ENCODE measurements at places on chromosomes 2 and 18.
A peak's percentile ranks its signal among the peaks of the same experiment; 100 is the strongest.

DNA sequence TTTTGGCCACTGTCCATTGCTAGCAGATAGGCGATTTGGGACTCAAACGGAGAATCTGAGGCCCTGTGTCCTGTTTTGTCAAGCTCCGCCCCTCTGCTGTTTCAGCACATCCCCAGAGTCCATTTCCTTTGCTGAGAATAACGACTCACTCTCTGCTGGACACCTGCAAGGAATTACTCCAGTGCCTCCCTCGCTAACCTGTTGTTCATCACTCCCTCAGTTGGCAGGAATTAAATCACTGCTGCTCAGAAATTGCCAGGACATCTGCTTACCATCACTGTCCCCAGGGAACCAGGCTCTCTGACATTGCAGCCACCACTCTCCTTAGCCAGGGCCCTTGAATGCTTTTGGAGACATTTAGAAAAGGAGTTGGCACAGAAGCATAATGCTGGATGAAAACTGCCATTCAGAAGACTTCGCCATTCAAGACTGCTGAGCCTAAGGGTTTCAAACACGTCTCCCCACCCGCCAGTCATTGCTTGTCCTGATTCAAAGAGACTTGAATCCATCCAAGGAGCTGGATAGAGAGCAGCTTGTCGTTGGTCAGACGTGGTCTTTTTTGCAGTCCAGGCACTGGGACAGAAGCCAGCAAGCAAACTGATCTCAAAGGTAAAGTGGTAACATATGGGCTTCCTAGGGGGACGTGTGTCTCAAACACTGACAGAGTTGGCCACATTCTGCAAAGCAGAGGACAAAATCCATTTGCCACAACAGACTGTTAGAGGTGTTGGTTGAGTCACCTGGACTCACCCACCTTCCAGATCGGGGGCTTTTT is 155.3 kb downstream of the UXS1 start:
- no peak for DNase-seq

GRCh38 chr2:106638043-106638442 is 150.9 kb downstream of the CD8B2 start:
- DNase-seq, result no peak

DNA sequence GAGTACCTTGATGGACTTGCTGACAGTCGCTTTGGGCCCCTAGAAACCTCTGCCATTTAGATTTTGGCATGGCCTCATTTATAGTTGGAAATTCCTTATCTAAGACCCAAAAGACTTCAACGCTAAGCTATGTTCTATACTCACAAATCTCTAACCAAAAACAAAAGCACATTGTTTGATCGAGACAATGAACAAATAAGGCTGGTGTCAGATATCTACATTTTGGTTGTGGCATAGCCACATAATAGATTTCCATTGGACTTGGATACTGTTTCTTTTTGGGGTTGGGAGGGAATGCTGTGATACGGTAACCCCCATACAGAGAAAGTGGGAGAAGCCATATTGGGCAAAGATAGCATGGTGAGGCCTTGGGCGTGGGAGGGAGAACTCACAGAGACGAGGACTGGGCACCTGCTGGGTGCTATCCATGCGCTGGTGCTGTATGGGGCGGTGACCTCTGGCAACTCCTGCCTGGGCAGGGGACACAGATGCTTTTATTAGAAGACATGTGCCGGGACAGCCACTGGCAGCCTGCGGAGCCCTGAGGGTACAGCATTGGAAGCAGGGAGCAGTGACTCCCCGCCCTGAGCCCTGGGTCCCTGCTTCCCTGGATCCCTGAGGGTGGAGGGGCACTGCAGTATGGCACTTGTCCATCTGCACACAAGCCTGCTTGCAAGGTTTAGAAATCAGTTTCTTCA is 97.1 kb downstream of the ASAP2 start:
- DNase-seq, result no peak

DNA sequence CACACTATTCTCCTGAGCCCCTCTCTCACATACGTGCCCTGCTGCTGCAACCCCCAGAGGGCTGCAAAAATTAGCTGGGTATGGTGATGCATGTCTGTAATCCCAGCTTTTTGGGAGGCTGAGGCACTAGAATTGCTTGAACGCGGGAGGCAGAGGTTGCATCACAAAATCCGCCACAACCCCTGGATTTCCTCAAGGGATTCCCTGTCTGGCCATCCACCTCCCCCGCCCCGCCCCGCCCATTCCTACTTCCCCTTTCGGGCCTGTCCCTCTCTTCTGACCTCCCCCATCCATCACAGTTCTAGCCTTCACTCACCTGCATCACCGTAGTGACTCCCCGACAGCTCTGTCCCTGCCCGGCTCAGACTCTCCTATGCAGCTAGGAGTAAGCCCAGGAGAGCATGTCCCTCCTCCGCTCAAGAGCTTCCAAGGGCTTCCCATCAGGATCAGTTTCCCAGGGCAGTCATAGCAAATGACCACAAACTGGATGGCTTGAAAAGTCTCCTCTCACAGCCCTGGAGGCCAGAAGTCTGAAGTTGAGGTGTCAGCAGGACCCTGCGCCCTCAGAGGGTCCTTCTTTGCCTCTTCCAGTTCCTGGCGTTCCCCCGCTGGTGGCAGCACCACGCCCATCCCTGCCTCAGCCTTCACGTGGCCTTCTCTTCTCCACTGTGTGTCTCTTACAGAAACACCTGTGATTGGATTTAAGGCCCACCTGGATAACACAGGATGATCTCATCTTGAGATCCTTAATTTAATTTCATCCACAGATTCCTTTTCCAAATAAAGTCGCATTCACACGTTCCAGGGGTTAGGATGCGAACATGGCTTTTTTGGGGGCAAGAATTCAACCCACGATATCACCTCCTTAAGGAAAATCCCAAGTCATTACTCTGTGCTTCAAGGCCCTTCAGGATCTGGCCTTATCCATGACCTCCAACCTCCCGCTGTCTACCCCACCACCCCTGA is 58.5 kb downstream of the HS1BP3 start:
- peak; percentile 8 for DNase-seq

DNA sequence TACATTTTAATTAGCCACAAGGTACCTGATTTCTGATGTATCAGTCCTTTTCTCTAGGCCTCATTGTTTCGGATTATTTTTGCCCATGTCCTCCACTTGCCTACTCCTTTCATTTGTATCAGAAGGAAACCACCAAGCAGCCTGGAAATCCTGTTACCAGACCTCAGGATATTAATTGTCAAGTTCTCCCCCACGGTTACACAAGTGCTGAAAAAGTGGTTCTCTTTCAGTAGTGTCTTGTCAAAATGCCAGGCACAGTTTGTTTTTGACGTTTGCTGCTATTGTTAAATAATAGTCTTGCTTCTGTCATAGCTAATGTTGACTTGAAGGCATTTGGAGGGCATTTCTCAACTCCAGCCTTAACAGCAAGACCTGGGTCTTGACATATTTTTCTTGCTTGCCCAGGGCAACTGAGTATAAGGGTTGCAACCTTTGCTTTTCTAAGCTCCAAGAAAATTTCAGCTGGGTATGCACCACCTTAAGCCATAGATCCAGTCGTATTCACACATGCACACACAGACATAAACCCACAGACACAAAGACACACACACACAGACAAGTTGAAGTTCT is 31.0 kb downstream of the INSIG2 start:
- DNase-seq, result no peak

DNA sequence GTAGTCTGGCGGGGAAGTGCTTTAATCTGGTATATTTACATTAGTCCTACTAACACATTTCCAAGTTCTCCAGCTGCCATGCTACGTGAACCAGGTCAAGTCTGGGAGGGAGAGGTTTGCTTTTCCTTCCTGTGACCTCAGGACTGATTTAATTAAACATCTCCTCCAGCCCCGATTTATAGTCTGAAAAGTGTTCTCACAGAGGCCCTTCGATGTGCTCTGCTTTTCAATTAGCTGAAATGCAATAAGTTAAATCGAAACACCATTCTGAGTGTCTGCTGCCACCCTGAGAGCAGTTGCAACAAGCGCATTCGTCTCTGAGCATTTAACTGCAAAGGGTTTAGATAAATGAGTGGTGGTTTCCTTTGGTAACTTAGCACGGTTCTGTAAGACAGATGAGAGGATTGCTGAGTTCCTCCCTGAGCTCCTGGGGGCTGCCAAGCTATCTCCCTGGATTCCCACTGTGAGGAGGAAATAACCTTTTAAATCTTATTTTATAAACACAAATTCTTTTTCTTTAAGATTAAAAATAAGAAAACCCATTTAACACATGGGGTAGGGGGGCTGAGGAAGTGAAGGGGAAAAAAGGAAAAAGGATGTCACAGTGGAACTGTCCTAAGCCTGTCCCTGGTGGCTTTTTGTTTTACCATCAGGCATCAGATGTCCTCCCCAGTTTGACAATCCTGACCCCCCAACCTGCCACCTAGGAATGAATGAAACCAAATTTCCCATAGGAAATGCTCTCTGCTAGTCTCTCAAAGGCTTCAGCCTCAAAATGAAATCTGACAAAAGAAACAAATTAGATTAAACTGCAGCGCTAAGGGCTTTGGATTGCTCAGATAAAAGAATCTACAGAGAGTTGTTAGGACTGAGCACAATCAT is 56.5 kb upstream of the CREB1 start:
- peak; percentile 42 for DNase-seq

- no peak for DNase-seq
These were observed 215.9 kb downstream of the TMEM247 start for GRCh38 chr2:46695283-46695682.

GRCh38 chr18:22539051-22539765 is 121.5 kb upstream of the CTAGE1 start:
- DNase-seq, result peak; percentile 25

GRCh38 chr2:212736385-212736726 is 197.8 kb upstream of the ERBB4 start:
- no peak for DNase-seq

DNA sequence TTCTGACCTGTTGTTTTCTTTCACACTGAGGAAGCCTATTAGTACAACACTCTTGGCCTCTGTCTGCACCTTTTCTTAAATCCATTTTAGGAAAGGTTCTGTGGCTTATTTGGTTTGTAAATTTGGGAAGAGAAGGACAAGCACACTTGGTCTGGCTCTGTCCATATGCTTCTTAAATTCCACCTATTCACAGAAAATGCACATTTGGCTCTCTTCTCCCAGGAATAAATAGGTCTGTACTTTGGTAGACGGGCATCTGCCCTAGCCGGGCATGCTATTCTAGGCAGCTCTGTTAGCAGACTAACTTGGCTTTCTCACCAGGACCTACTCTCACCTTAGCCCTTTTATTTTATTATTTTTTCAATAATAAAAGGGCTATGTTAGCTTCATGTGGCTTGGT is 1211.8 kb upstream of the SLC39A10 start:
- no peak for DNase-seq

DNA sequence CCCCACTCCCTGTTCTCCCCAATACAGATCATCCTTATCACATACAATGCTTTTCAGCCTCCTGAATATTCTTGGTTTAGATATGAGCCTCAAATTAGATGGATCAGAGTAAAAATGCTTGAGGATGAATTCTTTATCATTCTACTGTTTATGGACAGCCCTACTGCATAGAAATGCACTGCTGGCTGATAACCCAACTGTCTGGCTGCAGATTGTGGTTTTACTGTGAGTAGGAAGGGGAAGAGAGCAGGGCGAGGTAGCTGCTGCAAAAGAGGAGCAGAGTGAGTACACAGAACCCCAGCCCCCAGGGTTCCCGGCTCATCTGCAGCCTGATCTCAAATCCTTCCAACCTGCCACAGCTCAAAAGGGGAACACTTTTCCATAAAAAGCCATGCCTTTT is 29.4 kb upstream of the NCOA1 start:
- DNase-seq, result no peak

DNA sequence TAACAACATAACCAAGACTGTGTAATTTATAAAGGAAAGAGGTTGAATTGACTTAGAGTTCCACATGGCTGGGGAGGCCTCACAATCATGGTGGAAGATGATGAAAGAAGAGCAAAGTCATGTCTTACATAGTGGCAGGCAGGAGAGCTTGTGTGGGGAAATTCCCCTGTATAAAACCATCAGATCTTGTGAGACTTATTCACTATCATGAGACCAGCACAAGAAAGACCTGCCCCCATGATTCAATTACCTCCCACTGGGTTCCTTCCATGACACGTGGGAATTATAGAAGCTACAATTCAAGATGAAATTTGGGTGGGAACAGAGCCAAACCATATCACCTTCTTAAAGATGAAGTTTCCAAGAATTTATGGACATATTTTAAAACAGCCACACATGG is 2.5 kb upstream of the IL36RN start:
- DNase-seq, result no peak

GRCh38 chr2:143297182-143297581 is 168.0 kb downstream of the ARHGAP15 start:
- no peak for DNase-seq
